ENCODE measurements at places on chromosomes 7 and 10.

GRCh38 chr7:33841705-33842129 lies 63.6 kb upstream of the BMPER start:
- DNase-seq = peak; percentile 63

- no peak for DNase-seq
Measured at GRCh38 chr10:15324611-15325010, 46.5 kb downstream of the FAM171A1 start.

- no peak for DNase-seq
Measured at GRCh38 chr10:500876-501275, 188.6 kb downstream of the DIP2C start.

DNA sequence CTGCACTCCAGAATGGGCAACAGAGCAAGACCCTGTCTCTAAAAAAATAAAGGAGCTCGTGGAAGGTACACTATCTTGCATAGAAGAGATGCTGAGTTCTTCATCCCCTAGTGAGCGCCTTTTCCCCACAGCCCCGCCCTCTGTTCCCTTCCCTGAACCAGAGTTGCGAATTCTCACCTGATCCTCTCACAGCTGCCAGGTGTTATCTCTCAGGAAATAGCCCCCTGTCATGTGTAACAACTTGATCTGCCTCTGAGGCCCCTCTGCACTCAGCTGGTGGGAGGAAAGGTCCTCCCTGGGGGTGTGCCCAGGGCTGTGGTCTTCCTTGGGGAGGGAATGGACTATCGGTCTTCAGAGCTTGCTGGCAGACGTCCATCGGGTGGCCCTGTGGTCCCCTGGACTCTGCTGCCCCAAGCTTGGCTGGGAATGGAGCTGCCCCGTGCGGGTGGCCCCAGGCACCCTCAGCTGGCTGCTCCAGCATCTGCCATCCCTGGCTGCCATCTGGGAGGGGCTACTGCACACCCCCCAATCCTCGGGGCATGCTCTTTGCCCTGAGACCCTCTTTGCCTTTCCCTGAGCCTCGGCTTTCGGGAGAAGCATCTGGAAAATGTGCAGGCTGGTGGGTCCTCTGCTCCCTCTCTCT lies 21.7 kb upstream of the BNIP3 start:
- DNase-seq = no peak

GRCh38 chr10:119872610-119872859 lies at the start of gene MCMBP:
Gene MCMBP, minus strand, starts transcription at chr10:119872843. Its CDS starts 259 bp downstream, at chr10:119872584.
- DNase-seq = peak; percentile 32

DNA sequence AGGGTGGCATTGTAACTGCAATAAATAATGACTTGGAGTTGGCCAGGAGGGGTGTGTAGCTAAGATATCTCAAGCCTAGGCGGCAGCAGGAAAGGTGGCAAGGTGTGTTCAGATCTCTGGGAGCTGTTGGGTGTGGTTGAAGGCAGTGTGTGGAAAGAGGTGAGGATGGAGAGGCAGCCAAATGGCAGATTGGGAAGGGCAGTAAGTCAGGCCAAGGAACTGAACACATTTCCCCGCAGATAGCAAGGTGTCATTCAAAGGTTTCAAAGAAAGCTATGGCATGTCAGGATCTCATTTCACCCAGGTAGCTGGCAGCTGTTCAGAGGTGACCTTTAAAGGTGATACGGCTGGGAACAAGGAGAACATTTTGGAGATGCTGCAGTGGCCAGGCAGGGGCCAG lies 586.0 kb upstream of the MGMT start:
- no peak for DNase-seq

DNA sequence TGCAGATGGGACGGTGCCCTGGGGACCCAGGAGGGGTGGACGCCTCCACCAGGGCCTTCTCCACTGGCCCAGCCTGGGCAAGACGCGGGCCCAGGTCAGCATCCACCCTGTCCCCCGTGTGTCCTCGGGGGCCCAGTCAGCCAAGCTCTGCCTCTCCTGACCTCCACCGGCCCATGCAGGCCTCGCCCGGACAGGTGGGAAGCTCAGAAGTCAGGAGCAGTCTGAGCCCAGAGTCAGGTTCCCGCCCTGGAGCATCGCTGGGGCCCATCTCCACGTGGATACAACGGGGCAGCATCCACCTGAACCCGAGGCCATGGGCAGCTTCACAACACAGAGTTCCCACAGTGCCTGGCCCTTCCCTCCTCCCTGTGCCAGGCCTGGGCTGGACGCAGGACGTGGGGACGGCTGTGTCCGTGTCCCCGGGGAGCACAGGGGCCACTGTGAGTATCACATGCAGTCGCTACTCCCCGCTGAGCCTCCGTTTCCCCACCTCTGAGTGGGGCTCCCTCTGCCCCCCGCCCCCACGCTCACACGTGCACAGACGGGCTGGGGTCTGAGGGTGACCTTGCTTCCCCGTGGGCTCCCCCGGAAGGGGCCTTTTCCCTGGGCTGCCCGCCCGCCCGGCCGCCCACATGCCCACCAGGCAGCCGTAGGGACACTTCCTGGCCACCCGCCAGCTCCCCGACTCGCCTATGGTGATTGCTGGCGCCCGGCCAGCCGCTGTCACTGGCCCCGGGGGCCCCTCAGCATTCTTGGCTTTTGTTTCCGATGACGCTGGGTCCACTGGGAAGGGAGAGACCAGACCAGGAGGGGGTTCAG lies 64.3 kb downstream of the PDGFA start:
- no peak for DNase-seq

- no peak for DNase-seq
Measured at GRCh38 chr7:131108212-131108940, 219.3 kb upstream of the MKLN1 start.

- no peak for DNase-seq
Measured at GRCh38 chr7:42902331-42902730, 9.5 kb downstream of the C7orf25 start.

- no peak for DNase-seq
Measured at GRCh38 chr7:116436305-116436826, 63.2 kb upstream of the CAV2 start.

DNA sequence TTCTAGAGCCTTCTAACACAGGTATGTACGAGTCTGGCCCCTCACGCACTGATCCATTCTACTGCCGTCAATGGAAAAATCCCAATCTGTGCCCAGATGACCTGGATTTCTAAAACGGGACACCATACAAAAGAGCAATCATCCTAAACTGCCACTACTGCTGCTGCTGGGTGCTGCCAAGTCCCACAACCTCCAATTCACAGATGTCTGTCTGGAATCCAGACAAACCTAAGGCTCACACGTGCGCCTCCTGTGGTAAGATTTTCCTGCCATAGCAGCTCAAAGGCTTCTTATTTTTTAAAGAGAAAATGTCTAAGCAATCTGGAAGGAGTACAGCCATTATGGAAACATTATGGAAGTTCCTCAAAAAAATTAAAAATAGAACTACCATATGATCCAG lies 40.9 kb downstream of the JCAD start:
- DNase-seq = no peak

DNA sequence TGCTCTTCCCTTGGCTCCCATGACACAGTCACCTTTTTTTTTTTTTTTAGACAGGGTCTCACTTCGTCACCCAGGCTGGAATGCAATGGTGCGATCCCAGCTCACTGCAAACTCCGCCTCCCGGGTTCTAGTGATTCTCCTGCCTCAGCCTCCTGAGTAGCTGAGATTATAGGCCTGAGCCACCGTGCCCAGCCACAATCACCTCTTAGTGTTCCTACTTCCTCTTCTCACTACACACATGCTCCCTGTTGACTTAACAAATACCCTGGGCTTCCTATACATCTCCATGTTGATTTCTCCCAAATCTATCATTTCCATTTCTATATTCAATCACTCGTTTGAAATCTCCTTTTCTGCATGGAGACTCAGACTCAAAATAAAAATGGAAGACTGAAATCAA lies 91.7 kb downstream of the CUBN start:
- no peak for DNase-seq

DNA sequence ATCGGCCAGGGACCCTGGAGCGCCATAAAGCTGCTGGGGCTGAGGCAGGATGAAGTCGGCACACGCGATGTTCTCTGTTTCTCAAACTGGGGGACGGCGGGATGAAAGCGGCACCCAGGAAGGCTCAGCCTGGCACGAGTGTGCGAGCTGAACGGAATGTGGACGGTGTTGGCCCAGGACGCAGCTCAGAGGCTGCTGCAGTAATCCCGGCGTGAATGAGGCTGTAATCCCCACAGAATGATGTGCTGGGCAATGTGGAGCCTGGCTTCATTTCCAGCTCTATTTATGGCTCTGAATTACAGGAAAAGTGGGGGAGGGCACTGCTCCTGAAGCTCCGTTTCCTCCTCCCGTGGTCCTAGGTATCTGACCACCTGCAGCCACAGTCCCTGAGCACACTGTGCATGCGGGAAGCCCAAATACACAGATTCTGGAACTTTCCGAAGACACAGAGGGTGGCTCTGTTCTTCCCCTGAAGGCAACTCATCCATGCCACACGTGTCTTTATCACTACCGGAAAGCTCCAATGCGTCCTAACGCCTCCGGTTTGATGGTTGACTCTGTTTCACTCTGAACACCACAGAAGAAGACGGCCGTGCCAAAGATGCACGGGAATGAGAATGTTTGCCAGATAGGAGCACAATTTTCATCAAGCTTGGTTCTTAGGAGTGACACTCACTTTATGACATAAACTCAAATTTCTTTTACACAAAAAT lies 37.6 kb downstream of the KLF6 start:
- DNase-seq = no peak

GRCh38 chr7:31007634-31008033 lies 43.9 kb downstream of the GHRHR start:
- no peak for DNase-seq

GRCh38 chr7:137165241-137165640 lies 178.3 kb downstream of the PTN start:
- DNase-seq = no peak

- DNase-seq = no peak
Measured at GRCh38 chr10:30378201-30378995, 29.3 kb upstream of the MTPAP start.

DNA sequence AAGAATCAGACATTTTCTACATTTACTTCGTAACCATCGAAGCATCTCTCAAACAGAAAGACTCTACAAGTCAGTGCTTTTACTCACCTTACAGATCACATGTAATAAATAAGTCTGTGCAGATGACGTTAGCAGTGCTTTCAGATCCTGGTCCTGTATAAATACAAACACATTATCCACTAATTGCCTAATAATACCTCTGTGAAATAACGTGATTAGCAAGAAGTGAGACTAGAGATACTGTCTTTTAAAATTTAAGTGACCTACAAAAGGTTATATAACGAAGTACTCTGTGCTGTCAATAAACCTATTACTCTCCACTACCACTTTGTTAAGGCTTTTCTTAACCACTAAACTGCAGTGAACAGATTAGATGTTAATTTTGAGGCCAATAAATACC lies 246.9 kb downstream of the NSUN6 start:
- DNase-seq = no peak

DNA sequence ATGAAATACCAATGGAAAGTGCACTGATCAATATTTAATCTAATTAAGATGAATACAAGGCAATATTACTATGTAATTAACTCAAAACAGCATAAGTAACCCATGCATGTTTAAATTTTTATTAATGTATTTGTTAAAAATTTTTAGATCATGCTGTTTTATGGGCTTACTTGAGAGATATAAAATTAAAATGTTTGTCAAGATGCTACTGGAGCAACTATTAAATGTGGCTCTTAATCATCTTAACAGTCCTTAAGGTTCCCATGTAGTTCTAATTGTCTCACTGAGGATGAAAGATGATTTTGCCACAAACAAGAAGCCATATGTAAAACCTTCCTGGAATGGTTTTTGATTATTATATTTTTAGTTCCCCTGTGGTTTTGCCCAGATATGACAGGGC lies 897.1 kb downstream of the KCNMA1 start:
- no peak for DNase-seq

- peak; percentile 19 for DNase-seq
Measured at GRCh38 chr7:94095316-94096009, 91.3 kb upstream of the BET1 start.

DNA sequence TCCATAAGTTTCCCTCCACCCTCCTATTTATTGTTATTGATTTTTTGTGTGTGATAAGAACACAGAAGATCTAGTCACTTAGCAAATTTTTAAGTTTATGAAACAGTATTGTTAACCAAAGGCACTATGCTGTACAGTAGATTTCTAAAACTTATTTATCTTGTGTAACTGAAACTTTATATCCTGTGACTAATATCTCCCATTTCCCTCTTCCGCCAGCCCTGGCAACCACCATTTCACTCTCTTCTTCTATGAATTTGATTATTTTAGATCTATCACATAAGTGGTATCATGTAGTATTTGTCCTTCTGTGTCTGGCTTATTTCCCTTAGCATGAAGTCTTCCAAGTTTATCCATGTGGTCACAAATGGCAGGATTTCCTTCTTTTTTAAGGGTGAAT lies 144.3 kb upstream of the INHBA start:
- DNase-seq = no peak

GRCh38 chr10:97762816-97763215 lies 9.0 kb downstream of the SFRP5 start:
- DNase-seq = peak; percentile 6

- DNase-seq = no peak
Measured at GRCh38 chr10:58955615-58956014, 220.8 kb upstream of the PHYHIPL start.

GRCh38 chr10:103871006-103871405 lies 15.6 kb upstream of the SH3PXD2A start:
- DNase-seq = no peak

GRCh38 chr7:129902788-129903422 lies 49.9 kb downstream of the UBE2H start:
- DNase-seq = no peak

- no peak for DNase-seq
Measured at GRCh38 chr10:126124668-126125349, 228.4 kb downstream of the FANK1 start.

DNA sequence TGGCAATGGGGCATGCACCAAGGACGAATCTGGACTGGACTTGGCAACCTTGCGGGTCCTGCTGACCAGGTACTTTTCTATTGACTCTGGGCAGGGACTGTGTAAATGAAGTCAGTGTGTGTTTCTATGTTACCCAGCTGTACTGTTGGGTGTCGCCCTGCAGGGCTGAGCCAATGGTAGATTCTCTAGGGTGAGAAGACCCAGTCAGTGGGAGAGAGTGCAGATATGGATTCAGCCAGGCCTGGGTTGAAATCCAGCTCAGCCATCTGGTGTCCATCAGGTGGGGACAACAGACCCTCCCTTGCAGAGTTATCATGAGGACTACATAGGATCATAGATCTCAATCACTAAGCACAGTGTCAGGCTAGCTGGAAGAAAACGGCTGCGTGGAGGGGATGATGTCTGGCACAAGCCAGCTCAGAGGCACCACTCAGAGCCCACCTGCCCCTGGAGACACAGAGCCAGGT lies 4.9 kb upstream of the PPIF start:
- no peak for DNase-seq

- DNase-seq = peak; percentile 28
Measured at GRCh38 chr7:98107313-98107721, 655 bp downstream of the LMTK2 start.

- no peak for DNase-seq
Measured at GRCh38 chr10:103535595-103535994, 42.1 kb downstream of the NEURL1 start.

GRCh38 chr7:73683056-73683787 lies at the start of the genes BUD23 and DNAJC30:
Gene BUD23, plus strand, starts transcription at chr7:73683597. Its CDS starts 29 bp downstream, at chr7:73683626.
Gene DNAJC30, minus strand, starts transcription at chr7:73683453. Its CDS starts 30 bp downstream, at chr7:73683423.
- peak; percentile 95 for DNase-seq

DNA sequence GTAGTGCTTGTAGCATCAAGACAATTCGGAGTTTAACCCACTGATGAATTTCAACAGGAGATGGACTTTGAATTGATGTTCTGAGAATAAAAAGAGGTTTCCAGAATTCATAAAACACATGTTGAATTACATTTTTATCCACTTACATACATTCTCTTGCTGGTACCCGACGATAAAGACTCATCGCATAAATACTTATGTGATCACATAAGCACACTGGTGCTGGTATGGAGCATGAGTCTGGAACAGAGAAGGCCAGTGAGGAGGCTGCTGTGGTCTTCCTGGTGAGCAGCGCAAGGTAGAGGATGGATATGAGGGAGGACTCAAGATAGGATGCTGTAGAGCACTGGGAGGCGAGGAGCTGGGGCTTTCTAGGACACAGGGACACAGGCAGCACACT lies 109.0 kb downstream of the RNF216 start:
- DNase-seq = peak; percentile 64

Measured in foreskin fibroblast (primary cell).